ENCODE measurements at places on chromosomes 4 and X.

DNA sequence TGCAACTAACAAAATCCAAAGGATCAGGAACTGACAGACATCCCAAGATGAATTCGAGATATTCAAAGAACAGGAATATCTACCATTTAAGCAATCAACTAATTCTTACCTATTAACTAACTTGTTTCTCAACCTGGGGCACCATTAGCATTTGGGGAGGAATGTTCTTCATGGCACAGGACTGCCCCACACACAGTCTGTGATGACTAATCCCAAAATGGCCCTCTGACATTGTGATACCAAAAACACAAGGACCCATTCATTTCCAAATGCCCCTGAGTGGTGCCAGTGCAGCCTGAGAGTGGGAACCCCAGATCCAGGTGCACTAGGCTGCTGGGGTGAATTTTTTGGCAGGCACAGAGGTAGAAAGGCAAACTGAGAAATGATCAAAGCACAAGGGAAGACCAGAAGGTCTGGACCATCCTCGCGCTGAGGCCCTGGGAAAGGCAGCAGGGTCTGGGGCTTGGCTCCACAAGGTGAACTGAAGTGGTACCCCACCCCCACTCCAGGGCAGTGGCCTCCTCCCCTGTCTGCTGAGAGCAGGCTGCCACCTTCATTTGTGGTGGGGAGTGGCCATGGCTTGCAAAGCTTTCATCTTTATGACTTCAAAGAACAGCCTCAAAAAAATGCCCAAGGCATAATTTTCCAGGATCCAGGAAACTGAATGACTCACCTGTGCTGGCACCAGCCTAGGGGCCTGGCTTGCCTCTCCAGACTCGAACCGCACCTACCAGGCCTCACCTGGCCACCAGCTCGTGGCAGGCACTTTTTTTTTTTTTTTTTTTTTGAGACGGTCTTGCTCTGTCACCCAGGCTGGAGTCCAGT lies 122.4 kb downstream of the BCOR start:
- no peak for DNase-seq

- DNase-seq = no peak
Measured at GRCh38 chr4:9977518-9978031, 43.7 kb downstream of the SLC2A9 start.

- DNase-seq = no peak
Measured at GRCh38 chr4:81684352-81684751, 212.6 kb upstream of the RASGEF1B start.

DNA sequence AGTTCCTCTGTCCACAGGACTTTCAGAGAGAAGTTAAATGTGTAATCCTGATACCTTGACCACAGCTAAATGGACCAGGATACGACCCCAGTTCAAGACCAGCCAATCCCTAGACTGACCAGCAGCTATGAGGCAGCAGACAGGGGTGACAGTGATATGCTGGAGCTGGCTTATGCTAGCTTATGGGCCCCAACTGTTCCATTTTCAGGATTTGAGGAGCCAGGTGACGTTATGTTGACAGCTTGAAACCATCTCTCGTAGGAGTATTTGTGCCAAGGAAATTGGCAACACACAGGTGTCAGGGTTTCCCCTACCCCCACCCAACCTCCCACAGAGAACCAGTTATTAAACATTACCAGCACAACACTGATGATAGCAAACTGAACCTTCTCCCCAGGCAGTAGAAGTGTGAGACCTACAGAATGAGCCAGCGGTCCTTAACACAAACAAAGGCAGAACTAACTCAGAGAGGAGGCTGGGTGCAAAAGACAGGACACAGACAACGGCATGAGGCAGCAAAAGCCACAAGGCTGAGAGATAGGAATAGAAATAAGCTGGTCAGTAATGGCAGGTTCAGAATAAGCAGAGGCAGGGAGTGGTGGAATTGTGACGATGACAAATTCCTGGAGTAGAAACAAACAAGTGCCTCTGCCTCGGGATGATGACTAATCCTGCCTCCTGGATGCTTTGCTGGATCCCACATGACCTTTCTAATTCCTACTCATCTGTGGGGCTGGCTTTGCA lies 85.6 kb upstream of the CPEB2 start:
- DNase-seq = no peak

DNA sequence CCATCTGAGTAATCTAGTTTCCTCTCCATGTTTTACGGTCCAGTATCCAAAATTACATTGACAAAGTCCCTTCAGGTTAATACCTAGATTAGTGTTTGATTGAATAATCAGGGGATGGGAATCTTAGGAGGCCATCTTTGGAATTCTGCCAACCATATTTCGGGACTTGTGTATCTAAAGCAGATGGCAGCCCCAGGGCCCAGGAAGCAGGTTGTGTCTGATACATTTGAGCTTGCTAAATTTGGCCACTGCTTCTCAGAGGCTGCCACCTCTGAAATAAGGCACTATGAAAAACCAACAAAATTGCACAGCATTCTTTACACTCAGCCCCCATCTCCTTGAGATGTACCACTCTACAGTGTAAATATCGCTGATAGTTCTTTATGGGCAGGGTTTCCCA lies 102.1 kb downstream of the ASB9 start:
- no peak for DNase-seq

DNA sequence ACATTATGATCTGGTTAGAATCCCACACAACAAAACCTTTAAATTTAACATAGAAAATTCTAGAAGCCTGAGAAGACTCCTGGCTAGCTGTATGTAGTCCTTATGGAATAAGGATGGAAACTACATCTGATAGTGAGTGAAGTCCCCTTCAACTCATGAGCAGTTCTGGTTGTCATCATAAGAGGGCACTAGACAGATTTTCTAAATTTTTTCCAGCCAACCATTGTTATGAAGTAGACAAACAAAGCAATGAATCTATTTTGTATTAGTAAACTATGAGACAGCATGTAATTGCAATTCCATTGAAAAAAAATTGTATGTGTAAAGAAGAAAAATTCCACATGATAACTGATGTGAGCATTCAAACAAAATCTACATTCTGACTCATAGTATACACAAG lies 35.2 kb downstream of the PWWP3B start:
- no peak for DNase-seq

- no peak for DNase-seq
Measured at GRCh38 chrX:12060489-12061260, 77.6 kb upstream of the FRMPD4 start.

DNA sequence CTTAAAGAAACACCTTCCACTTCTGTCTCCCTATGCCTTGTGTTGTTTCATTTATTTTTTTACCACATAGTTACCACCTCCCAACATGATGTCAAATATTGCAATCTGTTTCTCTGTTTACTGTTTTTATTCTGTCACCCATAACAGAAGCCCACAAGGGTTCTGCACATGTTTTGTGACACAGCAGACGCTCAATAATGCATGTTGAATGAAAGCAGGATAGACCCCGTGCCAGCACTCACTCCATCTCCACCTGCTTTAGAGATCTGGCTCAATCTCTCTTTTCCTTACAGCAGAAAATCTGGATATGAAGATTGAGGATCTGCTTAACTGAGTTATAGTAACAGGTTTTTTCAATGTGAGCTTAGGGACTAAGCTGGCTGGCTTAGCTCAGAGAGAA lies 116.8 kb upstream of the NUDT10 start:
- no peak for DNase-seq

DNA sequence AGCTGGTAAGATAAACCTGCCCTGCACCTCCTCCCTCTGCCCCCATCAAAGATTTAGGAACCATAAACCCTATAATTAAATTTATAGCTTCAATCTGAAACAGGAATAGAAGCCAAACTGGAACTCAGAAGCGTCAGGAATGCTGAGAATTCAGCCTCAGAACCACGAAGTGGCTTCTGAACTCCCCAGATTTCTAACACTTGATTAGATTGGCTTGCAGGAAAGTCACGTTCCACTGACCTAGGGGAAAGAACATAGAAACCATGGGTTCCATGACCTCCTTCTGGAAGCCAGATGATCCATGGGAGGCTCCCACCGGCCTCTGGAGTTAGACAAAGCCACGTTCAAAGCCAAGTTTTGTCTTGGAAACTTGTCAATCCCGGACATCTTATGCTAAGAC lies 356.5 kb downstream of the MID1IP1 start:
- no peak for DNase-seq

DNA sequence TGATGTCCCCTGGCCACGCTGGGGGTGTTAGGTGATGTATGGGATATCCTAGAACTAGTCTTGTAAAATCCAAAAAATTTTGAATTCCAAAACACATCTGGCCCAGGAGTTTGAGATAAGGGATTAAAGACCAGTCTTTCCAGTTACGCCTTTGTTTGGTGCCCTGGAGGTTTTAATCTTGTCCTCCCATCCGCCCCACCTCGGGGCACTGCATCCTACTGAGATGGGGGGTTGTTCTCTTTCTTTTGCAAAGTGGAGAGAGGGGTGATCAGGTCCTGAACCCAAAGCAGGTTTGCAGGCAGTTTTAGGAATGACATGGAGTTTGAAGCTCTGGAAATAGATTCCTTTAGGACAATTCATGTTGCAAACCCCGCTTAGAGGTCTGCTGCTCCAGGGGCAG lies 1.8 kb downstream of the SUV39H1 start:
- no peak for DNase-seq

- no peak for DNase-seq
Measured at GRCh38 chr4:27186710-27187109, 326.1 kb downstream of the STIM2 start.

- no peak for DNase-seq
Measured at GRCh38 chr4:119729835-119730670, 101.4 kb upstream of the PDE5A start.

- no peak for DNase-seq
Measured at GRCh38 chr4:156832886-156833285, 138.7 kb downstream of the PDGFC start.

DNA sequence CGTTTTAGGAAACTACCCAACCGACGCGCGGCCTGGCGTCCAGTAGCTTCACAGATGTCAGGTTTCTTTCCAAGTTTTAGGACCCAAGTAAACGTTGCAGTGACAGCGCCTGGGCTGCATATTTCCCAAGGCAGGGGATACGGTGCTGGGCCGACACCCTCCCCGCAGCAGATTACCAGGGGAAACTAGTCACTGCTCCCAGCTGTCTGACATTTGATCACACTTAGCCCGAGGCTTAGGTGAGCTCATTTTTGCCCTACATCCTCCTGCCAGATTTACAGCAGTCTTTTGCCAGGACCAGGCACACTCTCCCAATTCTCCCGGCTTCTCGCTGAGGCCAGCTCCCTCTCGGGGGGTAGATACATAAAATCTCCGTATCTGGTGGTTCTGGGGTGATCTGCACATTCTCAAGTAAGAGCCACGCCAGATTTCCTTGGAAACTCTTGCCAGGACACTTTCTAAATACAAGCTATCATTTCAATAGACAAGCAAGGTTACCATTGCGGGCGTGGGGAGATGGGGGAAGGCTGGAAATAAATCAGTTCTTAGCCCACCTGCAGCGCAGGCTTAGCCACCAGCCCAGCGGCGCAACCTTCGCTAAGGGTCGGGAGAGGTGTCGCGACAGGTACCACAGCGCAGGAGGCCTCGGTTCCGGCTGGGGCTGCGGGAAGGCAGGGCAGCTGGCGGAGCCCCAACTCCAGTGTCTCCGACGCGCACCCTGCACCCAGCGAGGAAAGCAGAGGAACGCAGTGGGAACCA lies 2.5 kb upstream of the SOX3 start:
- no peak for DNase-seq

DNA sequence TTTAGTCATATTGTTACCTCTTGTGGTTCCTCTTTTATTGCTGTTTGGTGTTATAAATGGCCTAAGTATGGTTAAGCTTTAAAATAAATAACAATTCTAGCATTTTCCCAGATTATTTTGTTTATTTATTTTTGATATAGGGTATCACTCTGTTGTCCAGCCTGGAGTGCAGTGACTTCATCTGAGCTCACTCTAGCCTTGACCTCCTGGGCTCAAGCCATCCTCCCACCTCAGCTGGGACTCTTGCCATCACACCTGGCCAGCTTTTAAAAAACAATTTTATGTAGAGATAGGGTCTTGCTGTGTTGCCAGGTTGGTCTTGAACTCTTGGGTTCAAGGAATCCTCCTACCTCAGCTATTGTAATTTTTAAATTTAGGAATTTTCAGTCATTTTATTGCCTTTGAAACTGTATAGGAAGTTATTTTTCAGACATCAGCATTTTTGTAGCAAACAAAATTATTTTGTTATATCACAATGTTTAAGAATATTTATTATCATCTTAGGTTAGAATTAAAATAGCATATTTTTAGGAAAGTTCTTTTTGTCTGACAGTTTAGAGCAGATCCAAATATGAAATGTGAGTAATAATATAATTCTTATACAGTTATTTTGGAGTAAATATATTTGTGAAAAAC lies 66.3 kb upstream of the RHOH start:
- no peak for DNase-seq

GRCh38 chr4:6962211-6963041 lies 52.8 kb downstream of the TBC1D14 start:
- no peak for DNase-seq

GRCh38 chr4:175307326-175307725 lies 389.2 kb downstream of the ADAM29 start:
- no peak for DNase-seq

- DNase-seq = no peak
Measured at GRCh38 chrX:2577844-2578466, 77.2 kb upstream of the DHRSX start.

GRCh38 chr4:92047209-92047875 lies 256.4 kb upstream of the GRID2 start:
- DNase-seq = no peak

DNA sequence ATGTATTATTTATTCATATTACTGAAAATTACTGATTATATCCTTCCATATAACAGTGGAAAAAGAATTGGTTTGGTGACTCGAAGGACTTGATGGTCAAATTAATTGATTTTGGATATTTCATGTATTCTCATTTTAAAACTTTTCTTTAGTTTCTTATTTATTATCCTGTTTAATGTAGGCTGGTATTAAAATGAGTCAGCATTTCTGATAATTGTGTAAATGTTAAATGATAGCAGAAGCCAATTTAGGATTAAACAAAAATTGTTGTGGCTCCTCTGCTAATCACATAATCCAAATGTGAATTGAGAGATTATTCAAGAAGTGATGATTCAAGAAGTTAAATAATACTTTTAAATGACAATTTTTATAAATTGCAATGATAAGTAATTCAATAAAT lies 38.7 kb downstream of the PDLIM5 start:
- no peak for DNase-seq

DNA sequence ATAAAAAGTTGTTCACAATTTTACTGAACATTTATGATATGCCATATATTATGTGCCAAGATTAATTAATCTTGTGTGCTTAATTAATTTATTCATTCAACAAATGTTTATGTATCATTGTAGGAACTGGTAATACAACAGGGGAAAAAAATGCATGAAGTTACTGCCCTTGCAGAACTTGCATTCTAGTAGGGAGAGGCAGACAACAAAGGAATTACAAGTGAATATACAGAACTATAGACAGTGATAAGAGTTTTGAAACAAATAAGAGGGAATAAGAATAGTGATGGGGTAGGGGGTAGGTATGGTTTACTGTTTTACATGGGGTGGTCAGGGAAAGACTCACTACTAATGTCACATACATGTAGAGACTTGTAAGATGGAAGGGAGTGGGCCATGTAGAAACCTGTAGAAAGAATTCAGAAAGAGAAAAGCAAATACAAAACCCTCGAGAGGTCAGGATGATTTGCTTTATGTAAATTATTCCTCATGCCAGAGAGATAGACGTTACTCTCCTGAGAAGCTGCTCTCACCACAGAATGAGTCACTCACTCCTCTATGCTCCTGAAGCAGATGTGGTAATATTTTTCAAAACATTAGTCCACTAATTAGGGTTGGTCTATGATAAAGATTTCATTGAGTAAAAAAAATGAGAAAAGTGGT lies 855.0 kb upstream of the GRID2 start:
- no peak for DNase-seq

GRCh38 chr4:4712800-4713528 lies 146.5 kb upstream of the MSX1 start:
- DNase-seq = no peak

GRCh38 chr4:2301225-2301642 lies 39.3 kb upstream of the MXD4 start:
- DNase-seq = no peak

Data from stimulated activated CD4-positive, alpha-beta T cell treated with anti-CD3 and anti-CD28 coated beads, TNF-alpha, amount 100 ng/mL, for 1 hour (primary cell).